ENCODE measurements at places on chromosomes 3 and 15. TPM values are rescaled to one million over a fixed set of nuclear protein-coding genes. Genes with fewer than 3 reads are reported as not detected.
A peak's percentile ranks its signal among the peaks of the same experiment; 100 is the strongest.

DNA sequence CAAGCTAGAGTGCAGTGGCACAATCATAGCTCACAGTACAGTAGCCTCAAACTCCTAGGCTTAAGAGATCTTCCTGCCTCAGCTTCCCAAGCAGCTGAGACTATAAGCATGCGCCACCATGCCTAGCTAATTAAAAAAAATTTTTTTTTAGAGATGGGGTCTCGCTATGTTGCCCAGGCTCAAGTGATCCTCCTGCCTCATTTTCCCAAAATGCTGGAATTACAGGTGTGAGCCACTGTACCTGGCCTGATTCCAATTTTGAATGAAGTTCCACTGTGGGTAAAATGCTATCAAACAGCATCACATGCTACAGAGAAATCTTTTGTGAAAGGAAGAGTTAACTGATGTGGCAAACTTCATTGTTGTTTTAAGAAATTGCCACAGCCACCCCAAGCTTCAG is 17.5 kb downstream of the ADPGK start:
- no peak for DNase-seq
- no peak overlapping the region for H3K4me3 ChIP-seq
- peaks cover 85% of the 10 kb centered on the region for H3K36me3 ChIP-seq
- H3K27ac ChIP-seq = no peak overlapping the region
- no peaks in the 10 kb centered on the region for H3K27me3 ChIP-seq

DNA sequence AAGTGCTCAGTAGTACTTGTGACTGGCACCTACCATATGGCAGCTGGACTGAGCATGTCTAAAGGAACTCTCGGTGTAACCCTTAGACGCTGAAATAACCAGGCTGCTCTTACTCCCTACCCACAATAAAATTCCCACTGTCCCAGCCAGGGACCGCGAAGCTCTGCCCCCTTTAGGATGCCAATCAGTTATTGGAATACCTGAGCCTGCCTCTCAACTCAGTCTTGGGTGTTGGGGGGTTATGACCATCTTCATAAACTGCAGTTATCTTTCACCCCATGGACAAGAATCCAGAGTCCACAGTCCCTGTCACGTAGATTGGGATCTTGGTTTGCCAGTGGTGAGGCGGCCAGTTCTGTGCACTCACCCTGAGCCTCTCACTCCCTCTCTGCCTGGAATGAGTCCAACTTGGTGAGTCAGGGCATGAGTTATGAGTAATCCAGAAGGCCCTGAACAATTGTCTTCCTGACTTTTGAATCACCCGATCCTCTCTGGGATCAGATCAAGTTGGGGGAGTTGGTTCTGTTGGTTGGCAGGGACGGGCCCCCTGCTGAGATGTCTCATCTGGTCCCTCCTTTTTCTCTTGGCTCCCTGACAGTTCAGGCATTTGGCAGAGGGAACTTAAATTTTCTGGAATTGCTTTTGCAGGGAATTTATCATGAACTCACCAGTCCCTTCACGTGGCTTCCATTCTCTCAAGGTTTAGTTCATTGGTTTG is 120.1 kb upstream of the UBE2E1 start:
- no peak overlapping the region for H3K4me3 ChIP-seq
- DNase-seq = peak; percentile 91
- peak overlapping the region; percentile 60 for H3K27ac ChIP-seq
- H3K36me3 ChIP-seq = no peaks in the 10 kb centered on the region

DNA sequence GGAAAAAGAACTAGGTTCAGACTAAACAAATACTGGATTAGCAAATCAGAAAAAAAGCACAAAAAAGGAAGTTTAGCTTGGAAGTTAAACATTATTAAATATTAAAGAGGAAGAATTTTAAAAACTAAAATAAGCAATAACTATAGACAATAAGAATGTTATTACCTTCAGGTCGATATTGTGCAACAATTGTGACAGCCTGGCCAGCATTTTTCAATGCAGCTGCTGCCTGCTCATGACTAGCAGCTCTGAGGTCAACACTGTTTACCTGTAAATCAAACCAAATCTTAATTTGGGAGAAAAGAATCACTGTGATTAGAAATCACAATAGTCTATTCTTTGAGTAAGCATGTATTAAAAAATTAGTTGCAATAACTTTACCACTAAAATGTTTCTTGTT is 75.1 kb upstream of the MELTF start:
- no peaks in the 10 kb centered on the region for H3K27me3 ChIP-seq
- H3K4me3 ChIP-seq = no peak overlapping the region
- no peak overlapping the region for H3K27ac ChIP-seq
- DNase-seq = no peak
- no peaks in the 10 kb centered on the region for H3K4me1 ChIP-seq

DNA sequence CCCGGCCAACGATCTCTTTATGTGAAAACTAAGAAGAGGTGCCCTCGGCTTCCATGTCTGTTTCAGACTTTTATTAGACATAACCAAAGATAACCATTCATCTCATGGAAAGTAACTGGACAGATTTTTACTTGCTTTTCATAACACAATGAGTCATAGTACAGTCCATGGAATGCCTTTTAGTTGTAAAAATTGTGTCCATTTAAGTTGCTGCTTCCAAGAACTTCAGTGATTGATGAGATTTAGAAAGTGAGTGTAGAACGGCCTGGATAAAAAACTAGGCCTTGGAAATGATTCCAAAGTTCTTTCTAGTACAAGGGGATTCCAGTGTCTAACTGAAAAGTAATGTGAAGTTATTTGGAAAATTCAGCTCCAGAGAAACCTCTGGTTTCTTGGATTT is 10.8 kb downstream of the EIF2AK4 start:
- no peak overlapping the region for H3K4me3 ChIP-seq
- DNase-seq = no peak
- no peaks in the 10 kb centered on the region for H3K36me3 ChIP-seq

DNA sequence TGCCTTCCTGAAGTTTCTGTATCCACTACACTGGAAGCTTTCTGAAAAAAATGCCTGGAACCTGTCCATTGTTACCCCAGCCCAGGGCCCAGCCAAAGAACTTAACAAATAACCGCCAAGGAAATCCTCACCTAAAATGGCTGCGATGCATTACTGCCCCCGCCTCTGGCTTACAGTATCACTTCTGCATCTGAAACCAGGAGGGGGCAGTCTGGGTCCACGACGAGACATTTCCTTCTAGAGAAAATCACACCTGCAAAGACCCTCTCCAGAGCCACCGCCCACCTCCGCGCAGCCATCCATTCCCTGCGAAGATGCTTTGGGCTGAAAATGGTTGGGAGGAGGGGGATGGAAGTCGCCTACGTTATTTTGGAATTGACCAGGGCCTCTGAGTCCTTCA is 22.4 kb upstream of the CELF6 start:
- H3K4me3 ChIP-seq = no peak overlapping the region
- H3K36me3 ChIP-seq = peaks cover 2% of the 10 kb centered on the region
- no peak for DNase-seq
- H3K27ac ChIP-seq = no peak overlapping the region

DNA sequence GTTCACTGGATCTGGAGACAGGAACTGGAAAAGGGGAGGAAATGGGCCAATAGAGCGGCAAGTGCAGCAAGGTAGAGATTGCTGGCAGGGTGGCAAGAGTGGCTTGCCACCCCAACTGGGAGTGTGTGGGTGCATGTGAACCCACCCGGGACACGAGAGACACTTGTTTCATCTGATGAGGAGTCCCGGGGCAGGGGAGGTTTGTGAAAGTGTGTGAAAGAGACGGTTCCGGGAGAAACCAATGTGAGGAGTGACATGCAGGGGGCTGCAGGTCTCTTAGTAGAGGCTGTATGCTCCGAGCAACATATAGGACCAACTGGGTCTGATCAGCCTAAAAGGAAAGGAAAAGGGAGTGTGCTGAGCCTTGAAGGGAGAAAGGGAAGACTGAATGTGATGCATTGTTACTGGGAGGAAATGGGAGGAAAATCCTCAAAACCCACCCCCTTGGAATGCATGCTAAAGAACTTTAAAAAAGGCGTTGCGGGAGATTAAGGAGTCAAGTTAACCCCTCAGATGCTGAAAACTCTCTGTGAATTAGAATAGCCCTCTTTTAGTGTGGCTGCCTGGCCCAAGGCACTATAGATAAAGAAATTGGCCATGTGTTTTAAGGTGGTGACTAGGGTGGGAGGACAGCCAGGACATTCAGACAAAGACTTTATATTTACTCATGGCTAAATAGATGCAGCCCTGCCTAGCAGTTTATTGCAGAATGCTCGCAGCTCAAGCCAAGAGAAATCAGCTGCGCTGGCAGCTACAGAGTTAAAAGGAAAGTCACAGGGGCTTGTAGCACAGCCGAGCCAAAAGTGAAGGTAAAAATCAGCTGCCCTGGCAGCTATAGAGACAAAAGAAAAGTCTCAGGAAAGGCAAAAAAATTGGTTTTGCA is 9.1 kb upstream of the SLC9C1 start:
- H3K27me3 ChIP-seq = no peaks in the 10 kb centered on the region
- peak overlapping the region; percentile 32 for H3K4me3 ChIP-seq
- H3K27ac ChIP-seq = no peak overlapping the region
- DNase-seq = no peak
- H3K4me1 ChIP-seq = no peaks in the 10 kb centered on the region

- DNase-seq = no peak
- H3K27me3 ChIP-seq = no peaks in the 10 kb centered on the region
- no peak overlapping the region for H3K27ac ChIP-seq
- no peaks in the 10 kb centered on the region for H3K4me1 ChIP-seq
- H3K36me3 ChIP-seq = no peaks in the 10 kb centered on the region
Measured at GRCh38 chr3:106542101-106542769, 673.4 kb upstream of the CBLB start.

GRCh38 chr15:98666441-98666840 is 18.1 kb downstream of the IGF1R start:
- H3K36me3 ChIP-seq = no peaks in the 10 kb centered on the region
- DNase-seq = no peak
- H3K4me1 ChIP-seq = peaks cover 94% of the 10 kb centered on the region
- no peaks in the 10 kb centered on the region for H3K27me3 ChIP-seq
- H3K4me3 ChIP-seq = no peak overlapping the region

DNA sequence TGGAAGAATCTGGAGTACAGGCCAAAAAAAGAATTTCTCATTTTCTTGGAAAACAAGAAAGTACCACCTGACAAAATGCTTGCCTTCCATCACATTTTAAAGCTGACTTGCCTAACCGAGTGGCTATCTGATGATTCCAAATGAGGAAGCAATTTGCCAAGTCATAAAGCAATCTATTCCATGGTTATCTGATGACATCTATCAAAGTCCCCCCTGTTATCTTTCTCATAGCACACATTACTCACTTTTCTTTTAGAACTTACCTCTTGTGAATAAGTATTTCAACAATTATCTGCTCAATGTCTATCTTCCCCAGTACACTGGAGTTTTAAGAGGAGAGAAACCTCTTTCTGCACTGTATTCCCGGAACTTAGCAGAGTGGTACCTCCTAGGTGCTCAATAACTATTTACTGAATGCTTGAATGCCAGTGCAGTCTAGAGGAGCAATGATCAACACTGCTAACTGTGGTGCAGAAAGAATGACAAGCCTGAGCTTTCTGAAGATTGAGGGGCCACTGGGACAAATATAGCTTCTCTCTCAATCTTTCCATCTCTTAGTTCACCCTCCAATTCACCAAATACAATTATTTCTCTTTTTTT is 186.3 kb upstream of the ATP11B start:
- no peaks in the 10 kb centered on the region for H3K36me3 ChIP-seq
- H3K27me3 ChIP-seq = no peaks in the 10 kb centered on the region
- no peak overlapping the region for H3K4me3 ChIP-seq
- DNase-seq = no peak
- no peak overlapping the region for H3K27ac ChIP-seq

SH2D7 gene
- not detected for total RNA-seq

ITIH1 gene
- not detected for total RNA-seq

FHIT gene
- 10.0 TPM for total RNA-seq

IQCH gene
- 1.4 TPM for total RNA-seq

CKMT1A gene
- total RNA-seq = not detected

All from sigmoid colon (tissue), 7 donors.